ENCODE measurements at places on chromosomes 2 and 18.
A peak's percentile ranks its signal among the peaks of the same experiment; 100 is the strongest.

DNA sequence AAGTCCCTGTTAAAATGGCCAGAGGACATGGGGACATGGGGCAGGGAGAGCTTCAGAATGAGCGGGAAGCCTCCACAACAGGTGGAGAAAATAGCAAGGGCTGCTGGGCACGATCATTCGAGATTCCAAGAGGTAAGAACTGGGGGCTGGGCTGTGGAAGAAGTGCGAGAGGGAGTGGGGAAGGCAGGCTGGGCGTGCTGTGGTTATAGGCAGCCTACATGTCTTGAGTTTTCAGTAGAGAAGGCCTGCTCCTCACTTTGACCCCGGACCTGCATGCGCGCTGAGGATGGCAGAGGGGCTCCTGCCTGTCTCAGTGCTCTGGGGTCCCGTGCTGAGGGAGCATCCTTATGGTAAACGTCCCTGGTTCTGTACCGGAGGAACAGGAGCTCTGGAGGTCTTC, 115.5 kb downstream of the AGAP1 start:
- DNase-seq: no peak

GRCh38 chr2:241925277-241925676, 55.7 kb downstream of the RTP5 start:
- DNase-seq: no peak

GRCh38 chr2:8255448-8255800, 426.4 kb upstream of the ID2 start:
- DNase-seq: no peak

- no peak for DNase-seq
Observed at GRCh38 chr18:2111456-2111855, 459.8 kb downstream of the METTL4 start.

DNA sequence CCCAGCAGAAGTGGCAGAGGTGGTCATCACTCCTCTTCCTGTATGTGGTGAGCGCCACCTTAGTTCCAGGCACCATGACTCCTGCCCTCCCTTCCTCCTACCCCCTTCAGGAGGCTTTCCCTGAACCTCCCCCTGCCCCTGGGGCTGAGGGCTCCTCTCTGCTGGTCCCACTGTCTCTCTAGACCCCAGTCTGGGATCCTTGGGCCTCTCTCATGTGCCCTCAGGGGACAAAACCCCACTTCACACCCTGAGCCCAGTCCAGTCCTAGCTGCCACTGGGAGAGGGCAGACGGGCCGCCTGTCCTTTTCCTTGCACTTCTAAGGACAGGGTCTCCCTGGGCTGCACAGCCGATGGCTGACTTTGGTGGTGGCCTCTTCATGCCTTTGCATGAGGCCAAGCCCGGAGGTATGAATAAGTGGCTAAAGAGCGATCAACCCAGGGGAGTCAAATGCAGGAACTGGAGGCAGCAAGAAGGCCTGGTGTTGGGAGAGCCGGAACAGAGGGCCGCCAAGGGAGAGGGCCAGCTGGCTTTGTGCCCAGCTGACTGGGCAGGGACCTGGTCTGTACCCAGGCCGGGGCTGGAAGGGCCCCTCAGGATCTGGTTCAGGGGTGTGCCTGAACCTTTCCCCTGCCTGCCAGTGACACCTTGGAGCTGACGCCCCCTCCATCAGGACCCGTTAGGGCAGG, 29.5 kb downstream of the GLI2 start:
- no peak for DNase-seq

DNA sequence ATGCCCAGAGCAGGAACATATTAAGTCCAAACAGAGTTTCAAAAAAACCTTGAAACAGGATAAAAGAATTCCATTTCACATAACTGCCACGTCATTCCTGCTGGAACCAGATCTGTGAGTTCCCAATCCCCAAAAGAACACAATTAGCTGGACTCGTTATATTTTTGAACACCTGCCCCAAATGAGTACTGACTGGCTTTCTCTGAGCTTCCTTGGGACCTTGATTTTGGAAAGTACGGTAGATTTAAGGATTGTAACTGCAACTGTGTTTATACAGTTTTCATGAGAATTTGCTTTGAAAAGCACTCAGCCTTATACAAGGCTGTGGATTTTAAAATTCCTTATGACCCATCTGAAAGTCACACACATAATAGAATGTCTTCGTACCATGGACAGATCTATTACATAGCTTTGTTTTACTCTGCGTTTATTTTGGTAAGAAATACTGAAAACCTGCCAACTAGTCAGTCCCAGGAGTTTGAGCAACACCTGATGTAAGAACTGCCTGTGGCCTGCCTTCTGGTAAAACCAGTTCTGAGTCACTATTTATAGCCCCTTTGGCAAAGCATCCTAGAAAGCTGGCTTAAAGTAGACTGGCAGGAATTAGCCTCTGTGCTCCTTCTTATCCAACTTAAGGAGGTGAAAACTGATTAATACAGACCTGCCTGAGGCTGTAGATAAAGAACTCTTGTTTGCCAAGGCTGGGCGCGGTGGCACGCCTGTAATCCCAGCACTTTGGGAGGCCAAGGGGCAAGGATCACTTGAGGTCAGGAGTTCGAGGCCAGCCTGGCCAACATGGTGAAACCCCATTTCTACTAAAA, 48.1 kb downstream of the MERTK start:
- DNase-seq: peak; percentile 36

- peak; percentile 14 for DNase-seq
Observed at GRCh38 chr2:179107737-179108136, 57.8 kb upstream of the CCDC141 start.

- DNase-seq: peak; percentile 45
Observed at GRCh38 chr18:23824669-23825068, 135.4 kb downstream of the LAMA3 start.

- DNase-seq: no peak
Observed at GRCh38 chr2:40353231-40353630, 98.7 kb downstream of the SLC8A1 start.

GRCh38 chr2:88671786-88672427, 19.6 kb upstream of the RPIA start:
- DNase-seq: peak; percentile 76

Measured in ACHN (cell line).